Midbrain (tissue), 1 donor: ENCODE measurements at places on chromosomes 5 and 9.

DNA sequence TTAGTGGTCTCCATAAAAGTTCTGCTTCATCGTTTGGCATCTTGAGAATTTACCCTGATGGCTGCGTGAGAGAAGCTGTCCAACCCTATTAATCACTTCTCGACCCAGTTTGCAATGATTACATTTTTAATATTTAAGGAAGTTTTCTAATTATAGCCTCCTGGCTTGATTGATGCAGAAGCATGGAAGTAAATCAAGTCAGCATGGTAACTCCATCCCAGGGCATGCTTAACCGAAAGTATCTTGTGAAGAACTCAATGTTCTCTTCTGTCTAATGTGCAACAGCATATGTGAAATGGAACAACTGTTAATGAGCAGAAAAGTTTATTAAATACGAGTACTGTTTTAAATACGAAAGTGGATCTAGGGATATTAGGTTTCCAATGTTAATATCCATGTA, 278.9 kb upstream of the CD180 start:
- DNase-seq, result no peak

- no peak for DNase-seq
Measured at GRCh38 chr5:14557791-14558415, 23.7 kb upstream of the OTULINL start.

GRCh38 chr9:91560301-91560700, 136.7 kb upstream of the NFIL3 start:
- no peak for DNase-seq

DNA sequence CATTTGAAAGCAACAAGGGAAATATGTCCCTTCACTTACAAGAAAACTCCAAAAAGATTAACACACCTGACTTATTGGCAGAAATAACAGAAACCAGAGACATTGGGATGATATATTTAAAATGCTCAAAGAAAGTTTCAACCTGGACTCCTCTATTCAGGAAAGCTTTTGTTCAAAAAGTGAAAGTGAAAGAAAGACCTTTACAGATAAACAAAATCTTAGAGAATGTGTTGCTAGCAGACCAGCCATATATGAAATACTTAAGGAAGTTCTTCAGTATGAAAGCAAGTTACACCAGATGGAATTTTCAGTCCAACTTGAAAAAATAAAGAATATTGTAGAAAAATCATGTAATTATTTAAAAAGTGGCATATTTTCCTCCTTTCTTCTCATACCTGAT, 1075.1 kb downstream of the NR2F1-AS1 start:
- no peak for DNase-seq

- no peak for DNase-seq
Measured at GRCh38 chr5:89498699-89499098, 615.7 kb upstream of the MEF2C start.

- DNase-seq, result no peak
Measured at GRCh38 chr5:143244000-143244736, 159.3 kb downstream of the NR3C1 start.

DNA sequence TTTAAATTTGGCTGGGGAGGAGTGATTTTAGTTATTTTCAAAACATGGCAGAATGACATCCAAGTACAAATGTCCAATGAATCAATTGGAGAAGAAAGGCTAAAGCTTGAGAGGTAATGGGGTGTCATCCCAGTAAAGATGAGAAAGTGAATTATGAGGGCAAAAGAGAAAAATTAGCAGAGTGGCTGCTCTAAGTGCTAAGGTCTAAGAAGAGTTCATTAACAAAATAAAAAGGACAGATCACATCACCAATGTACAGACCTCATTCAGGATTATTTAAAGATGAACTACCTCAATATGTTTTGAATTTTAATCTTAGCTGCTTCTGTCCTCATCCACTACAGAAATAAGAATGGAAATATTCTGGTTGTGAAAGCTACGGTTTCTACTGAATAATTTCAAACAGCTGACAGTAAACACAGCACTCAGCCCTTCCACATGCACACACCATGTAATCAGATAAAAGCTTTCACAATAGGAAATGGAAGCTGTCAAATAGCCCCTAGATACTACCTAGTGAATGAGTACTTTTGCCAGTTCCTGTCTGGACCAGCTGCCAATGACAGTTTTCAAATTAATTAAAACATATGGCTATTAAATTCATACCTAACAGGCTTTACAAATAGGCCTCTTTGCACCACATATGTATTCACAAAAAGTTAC, 171.5 kb downstream of the SSBP2 start:
- DNase-seq, result no peak

DNA sequence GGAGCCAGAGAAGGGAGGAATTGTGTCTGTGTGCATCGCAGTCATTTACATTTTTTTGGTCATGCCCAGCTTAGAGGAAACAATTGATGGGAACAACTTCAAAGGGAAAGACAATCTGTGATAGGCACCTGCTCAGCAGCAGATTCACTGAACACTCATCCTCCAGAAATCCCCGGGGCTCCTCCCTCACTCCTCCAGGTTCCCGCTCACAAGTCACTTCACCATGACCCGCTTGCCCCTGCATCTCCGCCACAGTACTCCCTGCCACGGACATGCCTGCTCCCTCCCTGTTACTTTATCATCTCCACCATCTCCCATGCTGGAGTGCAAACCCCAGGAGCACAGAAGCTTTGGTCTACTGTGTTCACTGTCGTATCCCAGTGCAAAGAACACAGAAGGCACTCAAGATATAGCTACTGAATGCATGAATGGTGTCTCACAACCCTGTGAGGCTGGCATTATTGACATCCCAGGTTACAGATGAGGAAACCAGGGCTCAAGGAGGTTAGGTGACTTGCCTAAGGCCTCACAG, 16.2 kb downstream of the LHX6 start:
- DNase-seq, result no peak

GRCh38 chr9:127751269-127752054, 16.4 kb upstream of the TOR2A start:
- no peak for DNase-seq

- no peak for DNase-seq
Measured at GRCh38 chr9:72574156-72574810, 52.9 kb downstream of the TMC1 start.

DNA sequence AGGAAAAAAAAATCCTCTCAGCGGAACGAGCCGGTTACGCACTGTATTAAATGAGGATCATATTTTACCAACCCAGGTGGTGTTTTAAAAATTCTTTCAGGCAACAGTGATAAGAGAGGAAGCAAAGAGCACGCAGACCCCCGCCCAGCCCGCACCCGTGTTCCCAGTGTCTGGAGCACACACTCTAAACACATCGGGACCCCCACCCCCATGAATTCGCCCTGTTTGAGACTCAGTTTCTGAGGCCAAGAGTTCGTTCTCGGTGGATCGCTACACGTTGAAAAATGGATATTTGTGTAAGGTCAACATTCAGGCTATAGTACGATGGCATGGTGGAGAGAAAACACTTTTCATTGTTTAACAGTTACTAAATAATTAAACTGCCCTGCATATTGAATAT, 196.3 kb downstream of the MEF2C start:
- DNase-seq, result no peak

GRCh38 chr9:35287987-35288632, 126.3 kb downstream of the UNC13B start:
- no peak for DNase-seq

DNA sequence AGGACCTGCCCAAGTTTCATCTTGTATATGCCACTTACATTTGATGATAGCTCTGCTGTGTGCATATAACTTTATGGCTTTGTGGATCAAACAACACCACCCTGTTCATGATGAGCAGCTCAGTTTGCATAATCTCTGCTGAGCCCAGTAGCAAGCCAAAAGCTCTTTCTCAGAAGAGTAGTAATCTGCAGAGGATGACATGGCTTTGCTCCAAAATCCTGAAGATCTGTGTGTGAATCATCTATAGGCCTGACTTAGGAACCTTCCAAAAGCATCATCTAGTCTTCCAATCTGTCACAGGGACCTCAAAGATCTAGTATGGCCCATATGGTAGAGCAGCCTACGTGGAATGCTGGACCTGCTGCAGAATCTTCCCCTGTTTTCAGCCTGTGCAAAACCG, 394.6 kb downstream of the PSAT1 start:
- DNase-seq, result no peak

- no peak for DNase-seq
Measured at GRCh38 chr5:167835146-167835545, 456.3 kb upstream of the WWC1 start.

DNA sequence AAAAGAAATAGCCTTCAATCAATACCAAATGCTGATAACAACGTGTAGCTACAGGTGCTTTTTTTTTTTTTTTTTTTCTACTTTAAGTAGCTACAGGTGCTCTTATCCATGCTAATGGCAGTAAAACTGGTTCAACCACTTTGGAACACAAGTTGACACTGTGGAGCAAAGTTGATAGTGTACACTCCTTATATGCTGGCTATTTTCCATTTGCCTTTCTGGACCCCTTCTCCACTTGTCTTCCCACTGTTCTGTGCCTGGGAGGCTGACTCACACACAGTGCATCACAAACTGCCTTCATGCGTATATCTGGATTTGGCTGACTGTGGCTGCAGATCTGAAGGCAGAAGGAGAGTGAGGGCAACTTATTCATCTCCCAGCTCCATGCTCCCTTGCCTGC, 247.9 kb downstream of the MSX2 start:
- DNase-seq, result no peak

- no peak for DNase-seq
Measured at GRCh38 chr5:180160789-180161188, 48.2 kb downstream of the RASGEF1C start.

GRCh38 chr5:103894882-103895281, 332.3 kb upstream of the NUDT12 start:
- DNase-seq, result peak; percentile 57

- DNase-seq, result no peak
Measured at GRCh38 chr5:108461628-108462367, 79.9 kb upstream of the FBXL17 start.
